ENCODE measurements at places on chromosomes 7 and 10.

DNA sequence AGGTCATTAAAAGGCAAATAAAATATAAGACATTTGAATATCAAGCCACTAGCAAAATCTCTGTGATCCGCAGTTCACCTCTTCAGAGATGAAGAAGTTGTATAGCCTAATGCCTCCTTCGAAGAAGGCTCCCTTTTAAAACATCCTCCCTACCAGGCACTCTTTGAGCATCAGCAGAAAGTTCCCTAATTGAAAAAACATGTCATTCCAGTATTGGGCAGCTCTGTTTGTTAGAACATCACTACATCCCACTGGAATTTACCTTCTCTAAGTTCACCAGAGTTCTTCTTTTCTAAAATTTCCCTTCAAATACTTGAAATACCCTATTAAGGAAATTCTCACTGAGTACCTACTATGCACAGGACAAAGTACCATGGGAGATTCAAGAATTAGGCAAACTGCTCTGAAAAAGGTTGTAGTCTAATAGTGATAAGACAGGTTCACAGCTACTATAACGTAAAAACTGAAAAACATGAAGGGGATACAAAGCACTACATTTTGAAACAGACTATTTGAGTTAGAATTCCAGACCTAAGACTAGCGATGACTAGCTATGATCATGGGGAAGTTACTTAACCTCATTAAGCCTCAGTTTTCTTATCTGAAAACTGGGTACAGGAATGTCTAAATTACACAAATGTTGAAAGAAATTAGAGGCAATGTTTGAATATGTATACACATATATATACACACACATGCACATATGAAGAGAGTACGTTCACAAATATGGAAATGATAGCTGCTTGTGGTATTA is 128.7 kb downstream of the ELAPOR2 start:
- no peak for DNase-seq

DNA sequence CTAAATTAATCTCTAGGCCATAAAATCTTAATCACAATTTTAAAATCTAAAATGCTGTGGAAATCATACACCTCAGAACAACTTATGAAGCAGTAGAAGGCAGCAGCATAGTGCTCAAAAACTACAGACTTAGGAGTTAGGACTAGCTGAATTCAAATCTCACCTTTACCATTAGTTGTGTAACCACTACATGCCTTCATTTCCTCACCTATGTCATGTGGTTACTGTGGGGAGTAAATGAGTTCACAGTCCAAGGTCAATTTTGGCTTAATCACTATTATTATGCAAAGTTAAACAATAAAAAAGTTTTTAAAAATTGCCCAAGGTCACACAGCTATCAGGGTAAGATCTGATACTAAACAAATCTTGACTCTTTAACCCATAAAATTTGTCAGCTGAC is 37.0 kb downstream of the SNX13 start:
- no peak for DNase-seq

DNA sequence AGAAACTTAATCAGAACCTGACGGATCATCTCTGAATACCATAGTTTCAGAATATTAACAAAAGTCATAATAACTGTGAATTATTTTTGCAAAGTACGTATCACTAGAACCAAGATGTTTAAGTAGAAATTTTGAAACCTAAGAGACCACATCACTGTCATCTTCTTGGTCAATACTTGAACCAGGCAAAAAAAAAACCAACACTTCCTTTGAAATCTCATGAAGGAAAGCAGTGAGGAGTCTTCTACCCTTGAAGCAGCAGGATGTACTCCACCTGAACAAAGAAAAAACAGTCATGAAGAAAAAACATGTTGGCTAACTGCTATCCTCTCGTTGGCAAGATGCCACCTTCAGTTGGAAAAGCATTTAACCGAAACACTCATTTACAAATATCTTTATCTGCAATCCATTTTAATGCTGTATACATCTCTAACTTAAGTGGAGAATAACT is 82.4 kb downstream of the SRPK2 start:
- DNase-seq = no peak

- DNase-seq = peak; percentile 27
Observed at GRCh38 chr10:103192451-103193106, 493 bp downstream of the NT5C2 start.

DNA sequence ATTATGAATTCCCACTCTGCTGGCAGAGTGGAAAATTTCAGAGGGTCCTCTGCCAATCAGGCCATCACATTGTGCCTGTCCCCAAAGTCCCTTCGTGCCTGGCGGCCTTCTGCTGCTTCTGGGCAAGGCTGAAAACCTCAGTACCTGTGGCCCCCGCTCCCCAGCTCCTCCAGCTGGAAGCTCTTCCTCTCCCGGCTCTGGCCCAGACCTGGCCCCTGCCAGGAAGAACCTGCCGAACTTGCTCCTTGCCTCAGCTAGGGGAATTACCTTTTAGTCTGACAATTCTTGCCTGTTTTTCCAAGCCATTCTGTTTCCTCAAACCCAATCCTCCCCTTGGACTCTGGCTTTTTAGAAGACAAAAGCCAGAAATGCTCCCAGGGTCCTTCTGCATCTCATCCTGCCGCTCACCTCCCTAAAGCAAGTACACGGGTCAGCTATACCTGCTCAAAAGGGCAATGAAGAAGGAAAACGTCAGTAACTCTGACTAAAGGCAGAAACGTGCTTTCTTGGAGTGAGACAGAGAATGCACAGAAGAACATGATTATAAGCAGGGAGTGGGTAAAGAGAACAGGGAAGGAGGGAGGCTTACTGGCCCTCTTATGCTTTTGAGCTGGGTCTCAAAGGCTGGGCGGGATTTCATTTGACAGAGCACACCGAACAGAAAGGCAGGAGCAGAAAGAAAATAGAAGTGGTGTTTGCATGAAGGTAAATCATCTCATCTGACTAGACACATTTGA is 28.1 kb upstream of the TRIL start:
- no peak for DNase-seq

GRCh38 chr10:90871279-90871765 is 452 bp upstream of the RPP30 start:
- DNase-seq = peak; percentile 24

DNA sequence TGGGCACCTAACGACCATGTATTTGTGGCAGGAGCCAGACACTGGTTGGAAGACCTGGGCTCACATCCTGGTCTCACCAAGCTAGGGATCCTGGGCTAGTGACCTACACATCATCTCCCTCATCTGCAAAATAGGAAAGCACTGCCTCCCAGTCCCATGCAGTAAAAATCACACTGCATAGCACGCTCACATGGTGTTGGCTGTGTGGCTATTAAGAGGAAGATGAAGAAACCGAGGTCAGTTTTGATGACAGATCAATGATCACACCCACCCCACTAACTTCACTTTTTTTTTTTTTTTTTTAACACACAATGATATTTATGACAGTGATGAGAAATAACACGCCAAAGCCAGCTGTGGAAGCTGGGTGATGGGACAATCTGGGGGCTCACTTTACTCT is 146.5 kb downstream of the RNF216 start:
- DNase-seq = no peak

DNA sequence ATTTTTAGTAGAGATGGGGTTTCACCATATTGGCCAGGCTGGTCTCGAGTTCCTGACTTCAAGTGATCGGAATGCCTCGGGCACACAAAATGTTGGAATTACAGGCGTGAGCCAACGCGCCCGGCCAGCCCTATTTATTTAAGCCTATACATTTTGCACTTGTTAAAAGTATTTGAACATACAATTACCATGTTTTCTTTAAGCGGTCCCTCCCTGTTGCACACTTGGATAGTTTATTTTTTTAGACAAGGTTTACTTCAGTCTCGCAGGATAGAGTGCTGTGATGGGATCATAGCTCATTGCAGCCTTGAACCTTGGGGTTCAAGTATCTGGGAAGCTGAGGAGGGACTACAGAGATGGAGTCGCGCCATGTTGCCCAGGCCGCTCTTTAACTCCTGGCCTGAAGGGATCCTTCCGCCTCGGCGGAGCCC is 35.7 kb upstream of the SRRM3 start:
- no peak for DNase-seq

GRCh38 chr10:77522268-77522809 is 115.3 kb downstream of the KCNMA1 start:
- no peak for DNase-seq

DNA sequence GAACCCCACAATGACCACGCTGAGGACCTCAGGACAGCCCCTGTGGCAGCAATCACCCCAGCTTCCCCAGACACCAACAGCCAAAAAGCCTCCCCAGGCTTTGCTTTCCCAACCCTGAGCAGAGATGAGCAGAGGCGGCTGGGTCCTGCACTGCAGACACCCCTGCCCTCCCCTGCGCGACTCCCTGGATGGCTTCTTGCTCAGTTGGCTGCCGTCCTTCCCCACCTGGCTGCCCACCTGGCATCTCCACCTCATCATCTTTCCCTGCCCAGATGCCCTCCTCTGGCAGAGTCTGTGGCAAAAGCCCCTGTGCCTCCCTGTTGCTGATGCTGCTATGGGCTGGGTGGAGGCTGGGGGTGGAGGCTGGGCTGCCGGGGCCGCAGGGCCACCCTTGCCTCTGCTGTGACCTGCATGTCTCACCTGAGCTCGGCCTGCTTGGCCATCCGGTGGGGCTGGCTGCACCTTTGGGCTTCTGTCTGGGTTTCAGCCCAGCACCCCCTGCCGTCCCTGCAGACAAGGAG is 567.7 kb downstream of the TCERG1L start:
- DNase-seq = no peak

GRCh38 chr7:2635810-2636701 is 4.3 kb downstream of the TTYH3 start:
- DNase-seq = no peak

DNA sequence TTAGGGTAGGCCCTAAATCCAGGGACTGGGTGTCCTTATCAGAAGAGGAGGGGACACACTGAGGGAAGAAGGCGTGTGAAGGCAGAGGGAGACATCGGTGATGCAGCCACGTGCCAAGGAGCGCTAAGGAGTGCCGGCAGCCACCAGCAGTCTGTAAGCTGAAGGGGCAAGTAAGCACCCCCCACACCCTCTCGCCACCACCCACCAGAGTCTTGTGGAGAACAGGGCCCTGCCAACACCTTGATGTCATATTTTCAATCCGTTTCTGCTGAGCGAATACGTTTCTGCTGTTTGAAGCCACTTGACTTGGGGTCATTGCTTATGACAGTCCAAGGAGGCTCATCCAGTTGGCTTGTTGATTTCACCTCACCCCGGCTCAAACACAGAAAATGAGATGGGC is 37.9 kb downstream of the RGS10 start:
- no peak for DNase-seq

DNA sequence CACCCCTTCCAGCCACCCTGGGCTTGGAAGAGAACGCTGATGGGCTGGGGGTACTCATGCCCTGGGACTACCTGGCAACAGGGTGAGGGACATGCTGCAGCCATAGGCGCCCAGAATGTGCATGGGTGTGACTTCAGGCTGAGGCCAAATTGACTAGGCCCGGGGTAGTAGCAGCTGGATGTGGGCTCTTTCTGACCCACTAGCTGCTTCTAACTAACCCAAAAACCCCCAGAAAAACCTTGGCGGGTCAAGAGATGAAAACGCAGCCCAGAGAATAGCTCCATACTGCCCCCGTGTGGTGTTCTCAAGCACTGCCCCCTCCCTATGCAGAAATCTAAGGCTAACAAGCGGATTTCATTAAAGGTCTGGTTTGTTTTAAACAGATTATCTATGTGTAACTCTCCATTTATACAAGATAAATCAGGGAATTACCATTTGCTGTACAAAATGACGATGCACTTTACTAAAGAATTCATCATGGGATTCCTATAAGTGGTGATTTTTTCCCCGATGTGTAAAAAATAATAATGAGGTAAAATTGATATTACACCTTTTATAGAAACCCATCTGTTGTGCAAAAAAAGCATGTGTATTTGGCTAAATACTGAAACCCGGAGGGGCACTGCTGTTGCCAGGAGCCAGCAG is 4.2 kb downstream of the SMARCD3 start:
- DNase-seq = peak; percentile 62

DNA sequence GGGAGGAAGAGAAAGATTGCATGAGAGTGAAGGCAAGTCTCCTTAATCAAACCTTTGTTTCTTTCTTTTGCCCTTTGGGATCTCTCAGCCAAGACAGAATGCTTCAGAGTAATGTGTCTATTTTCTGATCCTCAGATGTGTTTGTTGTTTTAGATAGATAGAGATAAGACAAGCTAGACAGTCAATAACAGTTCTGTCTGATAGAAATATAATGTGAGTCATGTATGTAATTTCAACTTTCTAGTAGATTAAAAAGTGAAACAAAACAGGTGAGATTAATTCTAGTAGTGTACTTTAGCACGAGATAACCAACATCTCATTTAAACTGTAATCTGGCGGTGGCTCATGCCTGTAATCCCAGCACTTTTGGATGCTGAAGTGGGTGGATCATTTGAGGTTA is 159.2 kb downstream of the GATA3 start:
- no peak for DNase-seq

DNA sequence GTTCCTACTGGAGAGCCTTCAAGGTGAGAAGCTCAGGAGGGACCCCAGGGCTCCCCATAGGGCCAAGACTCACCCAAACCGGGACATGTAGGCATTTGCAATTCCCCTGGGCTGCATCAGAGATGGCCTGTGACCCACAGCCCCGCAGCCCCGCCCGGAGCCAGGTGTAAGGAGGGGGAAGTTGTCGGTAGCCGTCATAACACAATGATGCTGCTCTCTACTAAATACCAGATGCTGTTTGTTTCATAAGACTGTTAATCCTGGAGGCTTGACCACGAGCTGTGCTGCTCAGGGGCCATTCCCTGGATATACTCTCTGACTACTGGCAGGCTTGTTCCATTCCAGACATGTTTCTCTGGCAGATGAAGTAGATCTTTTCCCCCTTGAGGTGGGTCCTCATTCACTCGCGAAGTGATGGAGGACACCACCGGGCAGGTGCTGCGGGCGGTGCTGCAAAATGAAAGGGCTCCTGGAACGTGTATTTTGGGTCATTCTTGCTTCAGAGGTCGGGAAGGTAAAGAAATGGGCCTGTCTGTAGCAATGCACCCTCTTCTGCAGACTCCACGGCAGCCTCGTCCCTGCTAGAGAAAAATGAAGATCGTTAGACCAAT is 61.1 kb downstream of the MKI67 start:
- no peak for DNase-seq

DNA sequence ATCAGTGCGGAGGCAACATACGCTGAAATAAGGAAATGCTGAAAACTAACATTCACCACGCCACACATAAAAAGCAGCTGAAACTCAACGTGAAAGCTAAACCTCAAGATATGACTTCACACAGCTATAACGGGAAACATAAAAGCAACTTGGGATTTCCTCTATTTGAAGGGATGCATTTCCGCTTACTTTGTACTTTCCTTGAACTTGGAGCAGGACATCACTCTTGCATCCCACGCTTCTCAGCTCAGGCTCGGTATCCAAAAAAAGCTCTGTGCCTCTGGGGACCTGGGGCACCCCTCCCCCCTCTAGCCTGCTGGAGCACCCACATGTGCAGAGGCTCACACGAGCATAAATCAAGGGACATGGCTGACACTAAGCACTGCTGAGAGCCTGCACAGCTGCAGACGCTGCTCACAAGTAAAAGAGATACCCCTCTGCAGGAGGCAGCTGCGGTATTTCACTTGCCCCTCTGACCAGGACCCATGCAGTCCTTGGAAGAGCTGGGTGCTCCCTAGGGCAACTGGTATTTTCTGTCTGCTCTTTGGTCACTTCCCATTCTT is 34.2 kb downstream of the PARD3 start:
- DNase-seq = no peak

Data from stimulated activated CD4-positive, alpha-beta T cell treated with anti-CD3 and anti-CD28 coated beads, Interleukin-15, amount 100 ng/mL, for 48 hours (primary cell).